Fibroblast of skin of right quadriceps (primary cell): ENCODE measurements at places on chromosomes 12 and 14.
A peak's percentile ranks its signal among the peaks of the same experiment; 100 is the strongest.

DNA sequence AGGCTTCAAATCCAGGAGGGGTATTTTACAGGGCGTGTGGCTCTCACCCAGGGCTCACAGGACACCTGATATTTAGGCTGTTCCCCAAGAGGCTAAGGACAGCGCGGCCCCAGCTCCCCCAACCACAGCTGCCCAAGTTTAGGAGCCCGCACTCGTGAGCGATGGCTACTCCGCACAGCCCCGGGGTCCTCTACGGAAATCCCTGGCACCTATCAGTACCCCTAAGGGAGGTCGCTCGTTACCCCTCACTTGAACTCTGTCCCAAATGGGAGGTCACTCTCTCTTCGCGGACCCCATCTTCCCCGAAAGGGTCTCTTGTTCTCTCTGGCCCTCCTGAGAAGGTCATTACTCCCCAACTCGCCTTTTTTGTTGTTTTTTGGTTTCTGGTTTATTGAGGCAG, 708 bp upstream of the P2RX4 start:
- DNase-seq: no peak

- no peak for DNase-seq
Observed at GRCh38 chr12:112944024-112944690, 5.9 kb downstream of the OAS3 start.

GRCh38 chr14:47678993-47679392, 3.6 kb upstream of the MDGA2 start:
- DNase-seq: no peak

- peak; percentile 71 for DNase-seq
Observed at GRCh38 chr12:52044292-52044983, 6.8 kb upstream of the NR4A1 start.

- DNase-seq: peak; percentile 93
Observed at GRCh38 chr14:54625112-54625511, 58.2 kb downstream of the SAMD4A start.

GRCh38 chr12:49138587-49138986, 7.4 kb upstream of the TUBA1B start:
- DNase-seq: no peak
